NCI-H146 (cell line): ENCODE measurements at places on chromosomes 7 and 10.

DNA sequence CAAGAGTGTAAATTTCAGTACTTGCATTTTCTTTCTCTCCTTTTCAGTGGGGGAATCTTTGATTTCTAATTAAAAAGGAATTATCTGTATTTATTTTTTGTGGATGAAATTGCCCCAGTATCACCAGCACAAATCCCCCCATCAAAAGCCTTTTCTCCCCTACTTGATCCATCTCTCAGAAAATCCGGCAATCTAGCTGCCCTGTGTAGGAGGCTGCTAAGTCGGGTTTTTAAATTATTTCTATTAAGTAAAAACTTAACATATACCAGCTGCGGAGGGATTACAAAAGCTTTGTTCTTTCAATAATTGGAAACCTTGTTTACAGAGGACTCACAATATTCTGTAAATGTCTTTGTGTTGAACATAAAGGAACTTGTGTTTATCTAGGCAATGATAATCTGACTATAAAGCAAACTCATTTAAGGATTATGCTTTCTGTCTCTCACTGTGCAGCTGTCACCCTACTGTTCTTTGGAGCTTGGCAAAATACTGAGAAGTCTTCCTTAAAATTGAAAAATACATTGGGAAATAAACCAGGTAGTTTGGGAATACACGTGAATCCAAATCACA, 177.4 kb upstream of the PRR15 start:
- peak; percentile 84 for DNase-seq

GRCh38 chr10:19816411-19817230, at the start of gene PLXDC2:
PLXDC2 (plus strand) TSS chr10:19816432.
- peak; percentile 65 for DNase-seq

GRCh38 chr7:150917969-150918368, 60.2 kb downstream of the KCNH2 start:
- no peak for DNase-seq

DNA sequence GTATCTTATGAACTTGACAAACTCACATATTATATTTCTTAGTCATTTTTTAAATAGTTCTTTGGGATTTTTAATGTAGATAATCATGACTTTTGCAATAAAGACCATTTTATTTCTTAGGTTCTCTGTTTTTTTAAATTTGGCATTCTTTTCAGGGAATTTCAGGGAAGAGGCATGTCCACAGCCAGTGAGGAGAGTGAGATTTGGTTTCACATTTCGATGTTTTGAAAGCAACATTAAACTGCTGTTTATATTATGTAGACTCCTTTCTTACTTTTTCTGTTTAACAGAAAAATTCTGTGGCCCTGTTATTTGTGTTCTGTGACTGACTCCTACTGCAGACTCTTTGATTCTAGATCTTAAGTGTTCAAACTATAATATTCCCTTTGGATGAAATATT, 153.7 kb downstream of the FAM107B start:
- no peak for DNase-seq

DNA sequence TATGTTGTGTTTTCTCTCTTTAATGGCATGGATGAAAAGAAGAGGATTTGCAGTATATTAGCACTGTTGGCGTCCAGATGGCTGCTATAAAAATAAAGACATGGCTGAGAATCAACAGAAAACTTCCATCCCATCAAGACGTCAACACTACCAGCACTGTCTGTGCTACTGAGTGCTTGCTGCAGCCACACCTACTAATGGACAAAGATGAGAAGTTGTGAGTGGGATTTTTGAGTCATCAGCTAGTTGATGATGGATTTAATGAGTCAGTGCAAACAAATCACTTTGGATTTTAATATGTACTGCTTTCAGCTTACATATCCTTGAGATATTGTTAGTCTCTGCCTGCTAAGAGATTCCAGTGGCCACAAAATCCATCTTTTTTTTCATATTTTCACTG, 631.0 kb upstream of the ANKRD30A start:
- no peak for DNase-seq

DNA sequence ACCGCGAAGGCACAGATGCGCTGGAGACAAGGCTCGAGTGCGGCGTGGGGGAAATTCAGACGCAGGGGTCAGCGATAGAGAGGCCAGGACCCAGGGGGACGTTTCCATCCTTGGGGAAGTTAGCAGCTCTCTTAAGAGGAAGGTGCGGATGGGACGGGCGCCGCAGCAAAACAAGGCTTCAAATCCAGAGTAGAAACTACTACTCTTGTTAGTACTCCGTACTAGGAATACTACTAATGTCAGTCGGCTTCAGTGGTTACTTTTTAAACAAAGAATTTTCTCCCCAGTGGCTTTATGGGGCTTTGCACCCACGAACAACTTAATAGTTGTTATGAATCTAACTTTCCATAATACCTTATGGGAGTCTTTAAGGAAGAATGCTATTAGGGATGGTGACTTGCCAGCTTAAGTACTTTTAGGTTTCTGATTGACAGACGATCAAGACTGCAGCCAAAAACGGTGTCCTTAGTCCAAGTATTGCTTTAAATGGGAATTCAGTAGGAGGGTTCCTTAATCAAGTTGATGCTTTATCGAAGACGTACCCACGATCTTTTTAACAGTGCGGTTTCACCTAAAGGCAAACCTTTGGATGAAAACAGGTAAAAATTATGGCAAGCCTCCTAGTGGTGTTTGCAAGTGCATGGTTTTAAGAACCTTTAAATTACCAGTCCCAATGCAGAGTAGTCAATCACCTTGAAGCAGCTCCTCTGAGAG, 812 bp upstream of the IDE start:
- DNase-seq, result no peak

GRCh38 chr7:98935811-98936210, 57.5 kb downstream of the TRRAP start:
- no peak for DNase-seq

- no peak for DNase-seq
These were observed 54.9 kb downstream of the PTEN start for GRCh38 chr10:87918254-87918859.

DNA sequence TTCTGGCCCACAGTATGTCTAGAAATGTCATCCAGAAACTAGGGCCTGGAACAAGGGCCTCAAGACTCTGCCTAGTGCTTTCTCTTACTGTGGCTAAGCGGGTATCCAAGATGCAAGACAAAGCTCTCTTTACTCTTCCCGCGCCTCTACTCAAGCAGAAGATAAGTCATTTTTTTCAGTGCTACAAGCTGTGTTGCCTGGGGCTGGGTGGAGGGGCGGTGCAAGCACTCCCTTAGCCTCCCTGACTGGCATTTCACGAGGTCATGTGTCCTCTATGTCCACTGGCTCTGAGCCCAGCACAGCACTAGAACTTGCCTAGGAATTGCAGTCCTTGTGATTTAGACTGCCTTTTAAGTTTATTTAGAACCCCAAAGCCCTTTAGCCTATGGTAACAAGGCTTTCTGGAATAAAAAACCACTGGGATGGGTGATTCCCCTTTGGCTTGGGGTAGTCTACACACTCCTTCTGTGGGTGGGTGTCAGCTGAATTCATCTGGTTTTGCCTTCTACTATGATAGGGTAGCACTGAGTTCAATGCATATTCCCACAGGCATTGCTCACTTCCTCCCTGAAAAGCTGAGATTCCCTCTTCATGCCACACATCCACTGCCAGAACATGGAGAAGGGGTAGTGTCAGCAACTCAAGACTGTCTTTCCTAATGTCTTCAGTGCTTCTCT, 371.8 kb upstream of the KCND2 start:
- DNase-seq, result no peak

DNA sequence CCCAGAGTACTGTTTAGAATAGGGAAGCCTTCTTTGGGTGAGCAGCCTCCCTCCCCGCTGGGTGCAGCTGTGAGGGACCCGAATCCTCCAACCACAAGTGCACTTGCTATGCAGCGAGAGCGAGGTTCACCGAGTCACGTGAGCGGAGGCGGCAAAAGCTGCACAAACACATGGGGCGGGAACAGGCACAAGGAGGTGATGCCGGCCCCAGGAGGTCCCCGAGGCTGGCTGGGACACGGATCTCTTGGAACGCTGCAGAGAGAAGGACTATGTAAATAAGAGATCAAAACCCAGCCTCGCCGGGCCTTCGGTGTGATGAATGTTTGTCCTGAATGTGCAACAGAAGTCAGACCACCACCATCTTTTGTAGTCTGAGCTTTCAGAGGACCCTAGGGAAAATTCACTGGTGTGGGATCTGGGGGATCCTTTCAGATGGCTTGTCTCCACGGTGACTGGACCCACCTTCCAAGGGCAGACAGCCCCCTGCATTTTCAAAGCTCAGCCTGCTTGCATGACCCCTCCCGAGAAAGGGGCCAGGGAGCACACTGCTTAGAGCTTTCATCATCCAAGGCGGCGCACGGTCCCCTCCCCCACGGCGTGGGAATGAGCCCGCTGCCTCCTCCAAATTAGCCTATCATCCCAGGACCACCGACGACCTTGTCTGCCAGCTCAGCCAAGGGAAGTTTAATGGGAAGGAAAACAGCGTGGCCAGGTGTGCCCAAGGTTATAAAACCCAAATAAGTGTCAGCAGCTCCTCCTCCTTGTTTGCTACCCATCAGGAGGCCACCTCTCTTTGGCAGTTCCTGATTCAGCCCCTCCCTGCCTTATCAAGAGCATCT, 327.7 kb downstream of the CXCL12 start:
- no peak for DNase-seq

- no peak for DNase-seq
These were observed 12.1 kb downstream of the TAS2R40 start for GRCh38 chr7:143233816-143234532.

GRCh38 chr7:17986851-17987250, 40.8 kb downstream of the PRPS1L1 start:
- no peak for DNase-seq

DNA sequence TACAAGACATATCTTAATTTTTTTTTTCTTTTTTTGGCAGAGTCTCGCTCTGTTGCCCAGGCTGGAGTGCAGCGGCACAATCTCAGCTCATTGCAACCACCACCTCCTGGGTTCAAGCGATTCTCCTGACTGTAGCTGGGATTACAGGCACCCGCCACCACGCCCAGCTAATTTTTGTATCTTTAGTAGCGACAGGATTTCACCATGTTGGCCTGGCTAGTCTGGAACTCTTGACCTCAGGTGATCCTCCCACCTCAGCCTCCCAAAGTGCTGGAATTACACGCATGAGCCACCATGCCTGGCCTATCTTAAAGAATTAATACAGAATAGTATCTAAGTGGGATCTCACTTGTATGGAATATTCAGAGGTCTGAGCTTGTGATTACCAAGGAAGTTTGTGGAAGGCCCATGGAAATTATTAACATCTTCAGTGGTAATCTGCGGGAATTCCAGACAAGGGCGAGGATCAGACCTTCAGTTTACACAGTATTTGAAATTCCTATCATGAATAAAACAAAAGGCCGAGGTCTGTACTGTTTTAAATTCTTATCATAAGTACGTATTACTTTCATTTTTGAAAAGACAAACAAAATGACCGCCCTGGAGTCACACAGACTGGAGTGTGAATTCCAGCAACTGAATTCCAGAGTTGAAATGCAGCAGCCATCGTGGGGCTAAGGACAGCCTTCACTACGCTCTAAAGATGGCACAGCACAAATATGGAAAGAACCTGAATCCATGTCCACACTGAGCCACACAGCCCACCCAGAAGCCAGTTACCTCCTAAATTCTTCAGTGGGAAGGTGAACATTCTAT, 16.7 kb downstream of the GPRIN2 start:
- DNase-seq, result no peak

DNA sequence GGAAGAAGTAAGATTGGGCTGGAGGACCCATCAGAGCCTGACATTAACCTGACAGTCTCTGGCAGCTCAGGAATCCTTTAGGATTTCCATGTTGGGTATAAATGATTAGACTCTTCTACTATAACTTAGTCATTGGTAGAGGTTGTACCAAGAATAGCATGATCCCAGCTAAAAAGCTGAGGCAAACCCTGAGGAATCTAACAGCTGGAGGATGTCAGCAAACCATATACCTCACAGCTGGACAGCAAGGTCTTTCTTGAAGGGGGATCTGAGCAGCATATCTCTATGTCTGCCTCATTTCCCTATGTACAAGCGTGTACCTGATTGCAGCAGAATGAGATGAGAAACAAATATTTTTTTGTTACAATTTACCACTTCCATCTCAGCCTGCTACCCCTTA, 103.2 kb downstream of the NPSR1 start:
- DNase-seq, result no peak

GRCh38 chr7:21944616-21945453, 864 bp downstream of the CDCA7L start:
- peak; percentile 84 for DNase-seq

DNA sequence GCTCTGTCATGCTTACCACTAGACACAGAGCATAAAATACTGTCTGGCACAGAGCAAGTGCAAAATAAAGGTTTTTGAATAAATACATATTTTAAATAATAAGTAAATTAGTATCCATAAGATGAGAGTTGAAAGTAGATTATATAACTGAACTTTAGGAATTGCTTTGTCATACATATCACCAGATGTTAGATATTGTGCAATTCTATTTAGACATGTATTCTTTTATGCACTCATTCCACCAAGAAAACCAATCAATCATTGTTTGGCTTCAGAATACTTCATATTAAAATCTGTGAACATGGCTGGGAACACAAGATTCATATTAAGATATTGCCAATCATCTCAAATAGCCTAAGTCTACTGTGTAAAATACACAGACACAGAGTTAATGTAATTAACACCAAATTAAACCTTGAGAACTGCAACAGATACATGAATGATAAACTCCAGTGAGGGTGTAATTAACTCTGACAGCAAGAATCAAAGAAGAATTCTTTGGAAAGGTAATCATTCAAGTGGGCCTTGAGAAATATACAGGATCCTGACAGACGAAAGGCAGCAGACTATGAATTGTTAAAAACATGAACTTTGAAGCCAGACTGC, 201.0 kb upstream of the PTN start:
- DNase-seq, result no peak

GRCh38 chr7:137667633-137668387, 179.0 kb downstream of the DGKI start:
- no peak for DNase-seq

GRCh38 chr10:17547060-17547459, 70.1 kb downstream of the HACD1 start:
- no peak for DNase-seq

GRCh38 chr7:35492451-35493175, 202.3 kb downstream of the HERPUD2 start:
- no peak for DNase-seq
